NCI-H187 (cell line): ENCODE measurements at places on chromosomes 4 and X.

- no peak for DNase-seq
Observed at GRCh38 chrX:151724563-151725337, 8.9 kb downstream of the FATE1 start.

GRCh38 chr4:24980740-24981139 lies 50.0 kb downstream of the LGI2 start:
- DNase-seq = no peak

- no peak for DNase-seq
Observed at GRCh38 chr4:74446896-74447295, 2.0 kb downstream of the AREG start.

DNA sequence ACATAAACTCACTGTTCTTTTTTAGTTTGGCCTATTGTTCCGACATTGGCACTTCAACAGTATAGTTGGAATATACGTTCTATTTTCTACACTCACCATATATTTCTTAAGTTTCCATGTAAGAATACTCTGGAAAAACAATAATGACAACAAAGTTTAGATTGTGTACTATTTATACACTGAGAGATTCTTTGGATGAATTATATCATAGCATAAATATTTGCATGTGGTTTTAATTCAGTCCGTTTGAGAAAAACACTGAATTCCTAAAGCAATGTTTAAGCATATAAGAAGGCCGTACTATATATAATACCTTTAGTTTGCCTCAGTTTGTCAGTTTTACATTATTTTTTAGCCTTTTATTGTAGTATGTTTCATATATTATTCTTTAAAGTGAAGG lies 82.4 kb downstream of the RAP1GDS1 start:
- DNase-seq = no peak

DNA sequence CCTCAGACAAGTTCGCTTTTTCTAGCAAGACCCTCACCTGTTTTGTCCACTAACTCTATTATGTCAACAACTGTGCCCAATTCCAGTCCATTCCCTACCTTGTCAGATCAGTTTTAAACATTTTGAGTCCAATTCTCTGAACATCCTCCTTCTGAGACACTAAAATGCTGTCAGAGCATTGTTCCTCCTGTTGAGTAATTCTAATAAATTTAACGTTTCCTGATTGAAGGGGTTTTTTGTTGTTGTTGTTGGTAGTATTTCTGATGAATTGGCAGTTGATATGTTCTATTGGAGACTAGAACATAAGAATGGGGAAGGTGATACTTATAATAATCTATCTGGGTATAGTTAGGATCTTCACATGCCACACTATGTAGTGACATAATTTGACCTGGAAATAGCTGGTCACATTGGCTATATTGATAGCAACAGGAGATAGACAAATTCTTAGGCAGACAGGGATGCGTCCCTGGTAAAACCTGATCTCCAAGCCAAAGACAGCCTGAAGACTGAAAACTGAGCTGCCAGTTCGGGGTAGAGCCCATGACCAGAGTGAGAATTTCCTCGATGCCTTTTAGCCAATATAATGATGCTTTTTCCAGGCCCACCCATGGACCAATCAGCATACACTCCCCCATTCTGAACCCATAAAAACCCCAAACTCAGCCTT lies 12.4 kb upstream of the CXCL2 start:
- no peak for DNase-seq

- DNase-seq = no peak
Observed at GRCh38 chrX:115229337-115230003, 4.4 kb downstream of the LRCH2 start.

DNA sequence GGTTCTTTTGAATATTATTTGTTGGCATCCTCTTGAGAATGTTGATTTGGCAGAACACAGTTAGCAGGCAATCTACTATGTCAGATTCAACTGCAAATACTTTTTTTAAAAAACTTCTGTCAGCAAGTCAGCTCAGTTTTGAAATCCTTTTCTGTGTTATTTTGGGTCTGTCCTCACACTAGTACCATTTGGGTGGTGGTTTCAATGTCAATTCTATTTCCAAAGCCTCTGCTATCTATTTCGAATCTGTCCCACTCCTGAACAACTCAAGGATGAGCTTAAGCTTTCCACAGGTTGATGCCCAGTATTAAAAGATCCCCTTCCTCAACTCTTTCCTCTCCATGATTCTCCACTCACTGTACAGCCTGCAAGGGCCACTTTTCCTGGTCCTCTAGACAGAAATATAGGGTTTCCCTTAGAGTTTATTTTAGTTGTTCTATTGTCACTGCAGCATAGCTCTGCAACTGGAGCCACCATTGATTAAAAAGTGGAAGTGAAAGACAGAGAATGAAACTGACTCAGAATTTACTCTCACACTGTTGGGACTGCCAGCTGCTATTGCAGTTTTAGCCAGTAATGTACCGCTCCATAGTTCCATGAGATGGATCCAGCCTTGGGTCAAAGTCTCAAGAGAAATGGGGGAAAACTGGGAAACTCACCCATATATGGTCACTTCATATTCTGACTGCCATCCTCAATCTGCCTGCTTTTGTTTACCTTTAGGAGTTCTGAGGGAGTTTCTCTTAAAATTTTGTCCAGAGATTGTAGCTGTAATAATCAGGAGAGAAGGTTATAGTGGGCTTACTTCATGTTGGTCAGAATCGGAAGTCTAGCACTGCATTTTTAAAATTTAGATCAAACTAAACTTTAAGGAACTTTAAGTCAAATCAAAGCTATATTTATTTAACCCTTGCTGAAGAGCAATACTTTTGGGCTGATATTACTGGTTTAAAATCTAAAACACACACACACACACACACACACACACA lies 14.6 kb downstream of the HDX start:
- DNase-seq = no peak

GRCh38 chr4:76058888-76059426 lies 15.6 kb upstream of the ART3 start:
- no peak for DNase-seq

- DNase-seq = no peak
Observed at GRCh38 chr4:7547368-7548040, 112.8 kb upstream of the PSAPL1 start.
